Vagina (tissue), 2 donors: ENCODE measurements at places on chromosomes 3 and 15. TPM values are rescaled to one million over a fixed set of nuclear protein-coding genes. Genes with fewer than 3 reads are reported as not detected.

DNA sequence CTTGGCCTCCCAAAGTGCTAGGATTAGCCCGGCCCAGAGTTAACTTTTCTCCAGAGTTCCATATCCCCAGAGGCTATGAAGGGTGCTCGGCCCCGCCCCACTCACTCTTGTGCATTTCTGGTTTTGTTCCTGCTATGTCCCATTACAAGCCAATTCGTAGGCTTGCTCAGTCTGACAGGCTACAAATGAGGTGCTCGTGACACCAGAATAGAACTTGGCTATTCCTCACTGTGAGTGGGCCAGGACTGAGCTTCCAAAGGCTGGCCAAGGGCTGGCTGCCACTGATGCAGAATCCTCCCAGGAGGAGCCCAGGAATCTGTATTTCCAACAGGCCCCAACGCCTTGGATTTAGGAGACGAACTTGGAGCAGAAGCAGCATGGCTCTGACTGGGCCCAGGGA lies 282.7 kb upstream of the C2CD4B start:
- H3K27ac ChIP-seq = no peak overlapping the region
- no peak overlapping the region for H3K4me3 ChIP-seq

GRCh38 chr3:50218448-50218847 lies 13.4 kb downstream of the SLC38A3 start:
- no peak overlapping the region for H3K4me3 ChIP-seq
- H3K27me3 ChIP-seq = no peaks in the 10 kb centered on the region
- H3K4me1 ChIP-seq = no peaks in the 10 kb centered on the region
- H3K27ac ChIP-seq = no peak overlapping the region

CLDN18 gene
- total RNA-seq = not detected

LINGO1 gene
- 4.7 TPM for total RNA-seq

PLSCR4 gene
- total RNA-seq = 50.3 TPM

MNS1 gene
- total RNA-seq = 2.9 TPM

- no peak overlapping the region for H3K4me3 ChIP-seq
- no peaks in the 10 kb centered on the region for H3K27me3 ChIP-seq
- peak overlapping the region; percentile 46 for H3K27ac ChIP-seq
- no peak for DNase-seq
Observed at GRCh38 chr3:113214917-113215595, 3.7 kb downstream of the BOC start.

- H3K4me3 ChIP-seq = no peak overlapping the region
- H3K36me3 ChIP-seq = no peaks in the 10 kb centered on the region
- H3K27ac ChIP-seq = no peak overlapping the region
- no peaks in the 10 kb centered on the region for H3K27me3 ChIP-seq
Observed at GRCh38 chr3:411226-411625, 214.7 kb downstream of the CHL1 start.

ZBTB20 gene
- total RNA-seq = 64.8 TPM

GOLGA8R gene
- total RNA-seq = 3.2 TPM
